NCI-H2107 (cell line): ENCODE measurements at places on chromosomes 6 and 20.

GRCh38 chr20:48975955-48976354, 54.4 kb downstream of the ARFGEF2 start:
- no peak for DNase-seq

GRCh38 chr20:41483553-41483930, 116.9 kb upstream of the EMILIN3 start:
- no peak for DNase-seq

GRCh38 chr6:137873273-137873762, 6.3 kb downstream of the TNFAIP3 start:
- no peak for DNase-seq

GRCh38 chr20:36644706-36645095, 1.3 kb downstream of the SLA2 start:
- no peak for DNase-seq

DNA sequence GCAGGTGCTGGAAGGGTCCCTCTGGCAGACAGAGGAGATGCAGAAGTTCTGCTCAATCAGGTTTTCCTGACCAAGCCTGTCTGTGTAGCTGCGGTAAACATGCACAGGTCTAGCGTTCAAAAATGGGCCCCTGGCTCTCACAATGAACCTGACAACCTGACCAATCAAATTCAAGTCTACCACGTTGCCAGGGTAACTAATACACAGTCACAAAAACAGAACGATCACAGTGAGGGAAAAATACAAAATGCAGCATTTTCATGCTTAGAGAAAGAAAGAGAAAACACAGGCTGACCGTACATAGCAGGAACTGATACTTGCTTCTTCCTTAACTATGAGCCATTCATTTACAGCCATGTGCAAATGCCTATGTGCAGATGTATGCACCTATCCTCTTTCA, 353.1 kb upstream of the TSHZ2 start:
- DNase-seq: no peak
